ENCODE measurements at places on chromosomes 7 and 10. TPM values are rescaled to one million over a fixed set of nuclear protein-coding genes. Genes with fewer than 3 reads are reported as not detected.

SAMD9 gene
- 7.5 TPM for total RNA-seq

CLEC2L gene
- not detected for total RNA-seq

SFTPD gene
- 0.42 TPM for total RNA-seq

COL1A2 gene
- 17.6 TPM for total RNA-seq

CACNA2D1 gene
- 0.71 TPM for total RNA-seq

CTNNA3 gene
- total RNA-seq, result not detected

COL17A1 gene
- total RNA-seq, result 507 TPM

HOXA2 gene
- total RNA-seq, result not detected

HSPA12A gene
- 1.5 TPM for total RNA-seq

ZNRF2 gene
- total RNA-seq, result 20.0 TPM

SFTPA1 gene
- total RNA-seq, result not detected

C10orf53 gene
- total RNA-seq, result not detected

BRAT1 gene
- 44.8 TPM for total RNA-seq

ANKRD7 gene
- not detected for total RNA-seq

GPR37 gene
- total RNA-seq, result 1.6 TPM

TRIL gene
- total RNA-seq, result 0.37 TPM

JAZF1 gene
- total RNA-seq, result 1.6 TPM

DPYSL4 gene
- 0.14 TPM for total RNA-seq

PTPN20 gene
- total RNA-seq, result 0.63 TPM

OR6V1 gene
- not detected for total RNA-seq

MRLN gene
- total RNA-seq, result not detected

CPED1 gene
- 0.23 TPM for total RNA-seq

LBX1 gene
- total RNA-seq, result not detected

PDE1C gene
- not detected for total RNA-seq

GDF2 gene
- not detected for total RNA-seq

BTAF1 gene
- total RNA-seq, result 18.3 TPM

UFSP1 gene
- 3.5 TPM for total RNA-seq

CALCR gene
- not detected for total RNA-seq

MLXIPL gene
- total RNA-seq, result 0.09 TPM

SLC18A2 gene
- not detected for total RNA-seq

AKR1E2 gene
- 1.4 TPM for total RNA-seq

CCL24 gene
- not detected for total RNA-seq

TMEM243 gene
- 25.2 TPM for total RNA-seq

PLOD3 gene
- 47.8 TPM for total RNA-seq

CUZD1 gene
- total RNA-seq, result 0.09 TPM

TLX1 gene
- 2.2 TPM for total RNA-seq

SPDYE11 gene
- not detected for total RNA-seq

C1GALT1 gene
- total RNA-seq, result 56.9 TPM

Data from airway epithelial cell (primary cell).